Stimulated activated CD4-positive, alpha-beta T cell treated with anti-CD3 and anti-CD28 coated beads, TNF-alpha, amount 100 ng/mL, for 4 hours (primary cell): ENCODE measurements at places on chromosomes 6 and 20.

DNA sequence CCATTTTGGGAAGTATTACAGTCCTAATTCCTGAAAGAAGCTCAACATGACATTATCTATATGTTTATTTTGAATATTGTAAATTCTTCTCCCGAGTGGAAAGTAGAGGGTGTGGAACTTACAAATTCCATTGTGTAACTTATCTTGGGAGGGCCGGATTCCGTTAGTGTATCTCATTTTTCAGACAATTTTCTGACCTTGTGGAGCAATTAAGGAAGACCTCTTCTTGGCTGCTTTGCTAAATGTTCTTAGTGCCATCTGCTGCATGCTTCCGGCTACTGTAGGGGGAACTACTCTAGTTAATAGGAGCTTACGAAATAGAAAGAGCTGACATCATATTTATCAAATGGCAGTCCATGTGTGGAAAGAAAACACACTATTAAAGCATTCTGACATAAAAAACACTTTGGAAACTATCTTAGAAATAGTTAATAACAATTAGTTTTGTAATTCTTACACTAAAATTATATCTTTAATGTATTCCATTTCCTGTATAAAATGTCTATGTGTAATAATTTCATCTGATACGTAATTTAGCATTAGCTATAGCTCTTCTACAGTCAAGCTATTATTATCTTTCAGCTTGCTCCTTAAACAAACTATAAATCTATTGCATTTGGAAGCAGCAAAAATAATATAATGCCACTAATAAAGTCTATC lies 41.5 kb upstream of the KCNQ5 start:
- DNase-seq: no peak

- DNase-seq: no peak
Measured at GRCh38 chr20:50992733-50993457, 30.0 kb downstream of the KCNG1 start.

GRCh38 chr20:46699651-46700359 lies 9.6 kb upstream of the SLC2A10 start:
- no peak for DNase-seq

GRCh38 chr20:4886771-4887527 lies 114.4 kb downstream of the SLC23A2 start:
- no peak for DNase-seq

DNA sequence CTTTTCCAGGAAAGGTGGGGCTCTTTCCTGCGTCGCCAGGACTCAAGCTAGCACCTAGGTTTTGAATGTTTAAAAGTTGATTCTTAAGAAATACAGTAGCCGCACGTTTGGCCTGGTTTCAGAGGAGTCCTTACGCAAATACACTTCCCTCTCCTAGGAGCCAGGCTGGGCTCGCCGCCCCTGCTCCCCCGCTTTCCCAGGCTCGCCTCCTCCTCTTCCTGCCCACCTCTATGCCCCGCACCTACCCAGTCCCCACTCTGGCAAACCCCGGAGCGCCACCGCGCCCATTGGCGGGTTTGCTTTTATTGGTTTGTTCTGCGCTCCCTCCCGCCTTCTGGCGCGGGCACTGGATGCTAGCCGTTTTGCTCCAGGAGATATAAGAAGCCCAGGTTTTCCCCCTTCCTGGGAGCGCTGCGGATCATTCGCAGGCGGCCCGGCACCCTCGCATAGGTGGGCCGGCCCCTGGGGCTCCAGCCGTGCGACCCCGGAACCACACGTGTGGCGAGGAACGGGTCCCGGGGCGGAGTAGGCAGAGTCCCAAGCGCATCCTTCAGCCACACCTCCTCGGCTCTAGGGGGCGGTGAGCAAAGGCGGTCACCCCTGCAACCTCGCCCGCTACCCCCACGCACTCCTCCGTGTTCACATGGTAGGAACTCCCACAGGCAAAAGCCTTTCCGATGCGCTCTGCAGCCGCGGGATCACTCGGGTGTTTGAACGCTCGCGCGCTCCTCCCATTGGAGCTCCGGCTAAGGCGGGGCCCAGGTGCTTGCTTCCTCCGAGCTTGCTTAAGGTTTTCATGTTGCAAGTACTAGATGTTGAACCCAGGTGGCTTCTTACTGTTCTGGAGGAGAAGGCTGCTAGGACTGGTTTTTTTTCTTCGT lies 119.0 kb downstream of the RTN4IP1 start:
- DNase-seq: peak; percentile 29

GRCh38 chr6:33933101-33933500 lies 129.3 kb upstream of the MLN start:
- DNase-seq: no peak

GRCh38 chr6:145891126-145891525 lies 73.0 kb downstream of the SHPRH start:
- DNase-seq: no peak

GRCh38 chr6:146871611-146872425 lies 273.0 kb downstream of the ADGB start:
- DNase-seq: no peak

- no peak for DNase-seq
Measured at GRCh38 chr6:85405175-85405852, 44.6 kb upstream of the NT5E start.

GRCh38 chr20:3652221-3652620 lies 11.0 kb downstream of the GFRA4 start:
- DNase-seq: no peak

GRCh38 chr6:28336284-28337120 lies 554 bp upstream of the ZSCAN31 start:
- DNase-seq: no peak

DNA sequence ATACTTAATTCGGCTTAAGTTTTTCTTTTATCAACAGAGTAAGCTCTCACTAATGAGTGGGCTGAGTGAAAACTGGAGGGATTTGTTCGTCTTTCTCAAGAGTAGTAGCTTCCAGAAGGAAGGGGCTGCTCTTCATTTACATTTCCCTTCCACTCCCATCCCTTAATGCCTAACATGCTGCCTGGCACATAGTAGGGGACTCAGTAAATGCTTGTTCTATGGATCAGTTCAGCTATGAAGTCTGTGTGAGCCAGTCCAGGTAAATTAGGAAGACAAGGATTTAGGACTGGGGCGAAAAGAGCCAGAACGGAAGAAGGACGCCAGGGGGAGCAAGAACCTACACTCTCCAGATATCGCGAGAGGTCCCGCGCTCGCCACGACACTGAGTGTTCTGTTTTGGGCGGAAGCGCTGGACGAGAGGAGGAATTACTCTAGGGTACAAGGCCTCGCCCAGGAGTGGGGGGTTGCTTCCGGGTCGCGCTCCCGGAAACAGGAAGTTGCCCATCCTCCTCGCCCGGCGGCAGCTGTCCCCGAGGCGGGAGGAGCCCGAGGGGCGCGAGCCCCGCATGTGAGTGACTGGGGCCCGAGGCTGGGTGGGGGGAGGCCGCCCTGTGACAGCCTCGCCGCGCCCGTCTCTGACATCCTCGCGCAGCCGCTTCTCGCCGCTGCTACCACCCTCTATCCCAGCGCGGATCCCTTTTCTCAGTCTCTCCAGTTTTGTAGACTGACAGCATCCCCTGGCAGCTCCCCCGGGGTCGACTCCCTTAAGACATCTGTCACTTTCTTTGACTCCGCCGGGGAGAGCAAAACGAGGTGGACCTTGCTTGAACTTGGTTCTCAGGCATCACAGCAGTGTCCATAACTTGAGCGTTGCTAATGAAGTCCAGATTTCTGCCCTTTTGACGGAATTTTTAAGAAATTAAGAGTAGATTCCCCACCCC lies at the start of gene C6orf89:
Gene C6orf89, plus strand, starts transcription at position 492 of the 941 bp plus-strand sequence. CDS start 13,493 bp downstream, outside the sequence.
- peak; percentile 88 for DNase-seq

DNA sequence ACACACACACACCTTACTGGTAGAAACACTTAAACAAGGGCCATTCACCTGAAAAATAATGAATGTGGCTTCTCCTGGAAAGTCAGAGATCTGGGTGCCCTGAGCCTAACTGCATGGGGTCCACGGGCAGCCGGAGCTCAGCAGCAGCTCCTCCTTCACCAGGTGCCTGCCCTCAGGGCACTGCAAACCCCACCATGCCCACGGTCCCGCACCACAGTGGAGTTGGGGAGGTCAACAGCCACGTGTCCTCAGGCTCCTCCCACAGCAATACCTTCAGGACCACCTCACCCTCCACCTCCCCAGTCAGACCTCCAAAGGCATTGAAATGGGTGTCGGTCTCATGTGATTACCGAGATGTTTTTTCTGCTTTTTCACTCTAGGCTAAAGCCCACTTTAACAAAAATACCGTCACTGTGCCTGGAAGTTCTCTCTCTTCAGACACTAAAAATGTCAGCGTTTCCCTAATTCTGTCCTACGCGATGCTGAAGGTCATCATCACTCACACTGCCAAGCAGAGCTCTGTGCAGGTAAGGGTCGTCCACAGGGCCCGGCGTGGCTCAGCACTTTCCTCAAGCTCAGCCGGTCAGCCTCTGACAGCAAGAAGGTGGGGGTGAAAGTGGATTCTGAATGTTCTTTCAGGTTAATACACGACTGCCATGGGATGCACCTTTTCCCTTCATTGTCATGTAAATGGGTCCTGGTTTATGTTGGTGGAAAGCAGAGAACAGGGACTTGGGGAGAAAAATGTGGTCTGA lies 48.9 kb downstream of the CDK5RAP1 start:
- DNase-seq: no peak

DNA sequence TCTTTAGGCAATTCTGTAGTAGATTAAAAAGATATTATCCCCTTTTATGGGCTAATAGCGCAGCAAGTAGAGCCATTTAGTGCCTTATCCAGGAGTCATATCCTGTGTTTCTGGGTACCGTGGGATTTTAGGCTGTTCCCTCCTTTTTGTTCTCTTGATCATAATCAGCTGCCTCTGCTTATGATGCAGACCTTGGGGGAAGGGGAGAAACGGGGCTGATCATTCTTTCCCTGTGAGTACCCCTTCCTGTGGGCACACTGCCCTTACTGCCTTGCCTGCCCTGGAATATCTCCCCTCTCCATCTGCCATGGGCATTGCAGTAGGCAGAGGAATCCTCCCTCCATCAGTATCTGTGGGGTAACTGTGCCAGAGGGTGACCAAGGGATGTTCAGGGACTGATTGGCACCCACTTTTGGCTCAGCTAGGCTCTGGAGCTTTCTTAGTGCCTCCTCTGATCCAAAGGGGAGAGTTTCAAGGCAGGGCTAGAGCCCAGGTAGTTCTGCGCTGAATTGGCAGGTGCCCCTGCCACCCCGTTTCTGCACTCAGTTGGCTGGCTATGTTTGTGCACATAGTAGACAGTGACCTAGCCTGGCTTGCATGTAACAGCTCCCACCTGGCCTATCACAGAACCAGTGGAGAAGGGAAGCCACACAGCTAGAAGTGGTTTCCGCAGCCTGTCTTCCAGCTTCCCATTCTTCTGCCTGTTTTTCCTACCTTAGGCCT lies 103.3 kb downstream of the FIG4 start:
- no peak for DNase-seq

DNA sequence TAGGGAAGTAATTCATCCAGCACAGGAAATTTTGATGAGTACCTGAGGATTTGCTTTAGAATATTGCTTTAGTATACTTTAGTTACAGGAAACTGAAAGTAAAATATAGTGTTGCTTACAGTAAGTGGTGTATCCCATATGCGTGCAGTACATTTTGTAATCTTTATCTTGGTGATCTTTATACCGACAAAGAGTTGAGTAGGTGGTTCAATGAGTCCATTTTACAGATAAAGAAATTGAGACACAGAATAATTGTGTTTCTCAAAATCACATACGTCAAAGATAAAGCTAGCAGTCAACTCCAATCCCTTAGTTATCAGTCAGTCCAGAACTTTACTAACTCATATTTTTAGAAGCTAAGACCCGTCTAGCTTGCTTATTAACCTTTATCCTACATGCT lies 65.8 kb upstream of the E2F3 start:
- no peak for DNase-seq

- DNase-seq: no peak
Measured at GRCh38 chr6:28588666-28589065, 63.0 kb downstream of the GPX5 start.

GRCh38 chr6:21908161-21908848 lies 314.8 kb downstream of the SOX4 start:
- no peak for DNase-seq

DNA sequence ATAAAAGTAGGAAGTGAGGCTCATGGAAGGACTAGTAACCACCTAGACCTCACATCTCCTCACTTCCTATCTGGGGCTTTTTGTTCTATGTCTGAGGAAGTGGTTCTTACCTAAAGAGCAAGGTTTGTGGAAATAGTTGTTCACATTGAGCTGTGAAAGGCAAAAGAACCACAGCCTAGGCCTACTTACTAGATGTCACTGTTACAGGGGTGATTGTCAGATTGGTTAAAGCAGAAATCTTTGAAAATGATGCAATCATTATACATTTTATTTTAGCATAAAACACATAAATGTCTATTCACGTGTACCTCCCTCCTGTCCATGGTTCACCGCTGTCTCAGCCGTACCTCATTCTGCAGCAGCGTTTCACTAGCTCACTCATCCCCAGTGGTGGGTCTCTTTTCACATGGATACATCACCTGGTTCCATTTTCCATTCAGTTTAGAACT lies 268.8 kb downstream of the TMEM242 start:
- DNase-seq: peak; percentile 12

DNA sequence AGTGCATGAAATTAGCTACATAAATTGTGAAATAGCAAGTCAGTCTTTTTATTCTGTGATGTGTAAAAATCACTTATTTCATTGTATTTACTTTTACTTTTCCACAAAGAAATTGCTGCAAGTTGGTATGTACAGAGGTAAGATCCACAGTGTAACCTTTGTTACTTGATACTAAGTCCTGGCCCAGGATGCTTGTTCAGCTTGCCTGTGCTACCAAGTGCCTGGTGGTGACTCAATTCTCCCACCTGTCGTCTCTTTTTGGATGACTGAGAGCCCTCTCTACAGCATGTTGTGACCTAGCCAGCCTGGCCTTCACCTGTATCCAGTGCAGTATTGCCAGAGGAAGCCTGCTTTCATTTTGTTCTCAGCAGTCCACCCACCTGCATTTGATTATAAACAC lies 54.9 kb downstream of the ANKRD6 start:
- no peak for DNase-seq

- DNase-seq: no peak
Measured at GRCh38 chr20:38165966-38166702, 1.1 kb upstream of the TGM2 start.

GRCh38 chr6:118523216-118523615 lies 24.9 kb upstream of the PLN start:
- no peak for DNase-seq

- DNase-seq: no peak
Measured at GRCh38 chr6:164753517-164753916, 555.9 kb downstream of the C6orf118 start.

DNA sequence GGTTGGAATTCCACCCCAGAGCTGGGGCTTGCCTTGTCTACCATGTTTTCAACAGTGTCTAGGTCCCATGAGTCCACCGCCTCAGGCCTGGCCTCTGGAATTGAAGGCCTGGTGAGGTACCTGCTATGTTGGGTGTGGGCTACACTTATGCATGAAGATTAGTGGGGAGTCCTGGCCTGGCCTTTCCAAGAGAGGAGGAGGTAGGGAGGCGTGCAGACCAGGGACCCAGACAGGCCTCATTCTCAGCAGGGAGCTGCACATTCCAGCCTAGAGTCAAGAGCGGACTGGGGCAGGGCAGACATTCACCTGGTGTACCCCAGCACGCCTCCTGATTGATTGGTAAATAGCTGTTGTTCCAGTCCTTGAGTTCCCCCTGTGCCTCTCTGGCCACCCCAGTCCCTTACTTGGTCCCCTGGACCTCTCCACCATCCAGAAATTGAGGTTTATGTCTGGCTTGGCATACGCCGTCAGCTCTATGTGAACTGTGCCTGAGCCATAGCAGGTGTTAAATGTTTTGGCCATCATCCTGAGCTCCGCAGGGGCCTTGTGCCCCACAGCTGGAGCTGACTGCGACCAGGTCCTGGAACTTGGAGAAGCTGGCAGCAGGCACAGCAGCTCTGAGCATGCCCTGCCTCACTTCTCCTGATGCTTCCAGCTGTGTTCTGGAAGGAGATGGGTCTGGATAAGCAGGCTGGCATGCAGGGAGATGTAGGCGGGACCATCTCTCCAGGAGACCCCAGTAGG lies 8.2 kb upstream of the VEGFA start:
- DNase-seq: no peak

- no peak for DNase-seq
Measured at GRCh38 chr6:18203786-18204185, 48.6 kb downstream of the KDM1B start.
